B cell (primary cell): ENCODE measurements at places on chromosomes 2 and 18.
A peak's percentile ranks its signal among the peaks of the same experiment; 100 is the strongest.

DNA sequence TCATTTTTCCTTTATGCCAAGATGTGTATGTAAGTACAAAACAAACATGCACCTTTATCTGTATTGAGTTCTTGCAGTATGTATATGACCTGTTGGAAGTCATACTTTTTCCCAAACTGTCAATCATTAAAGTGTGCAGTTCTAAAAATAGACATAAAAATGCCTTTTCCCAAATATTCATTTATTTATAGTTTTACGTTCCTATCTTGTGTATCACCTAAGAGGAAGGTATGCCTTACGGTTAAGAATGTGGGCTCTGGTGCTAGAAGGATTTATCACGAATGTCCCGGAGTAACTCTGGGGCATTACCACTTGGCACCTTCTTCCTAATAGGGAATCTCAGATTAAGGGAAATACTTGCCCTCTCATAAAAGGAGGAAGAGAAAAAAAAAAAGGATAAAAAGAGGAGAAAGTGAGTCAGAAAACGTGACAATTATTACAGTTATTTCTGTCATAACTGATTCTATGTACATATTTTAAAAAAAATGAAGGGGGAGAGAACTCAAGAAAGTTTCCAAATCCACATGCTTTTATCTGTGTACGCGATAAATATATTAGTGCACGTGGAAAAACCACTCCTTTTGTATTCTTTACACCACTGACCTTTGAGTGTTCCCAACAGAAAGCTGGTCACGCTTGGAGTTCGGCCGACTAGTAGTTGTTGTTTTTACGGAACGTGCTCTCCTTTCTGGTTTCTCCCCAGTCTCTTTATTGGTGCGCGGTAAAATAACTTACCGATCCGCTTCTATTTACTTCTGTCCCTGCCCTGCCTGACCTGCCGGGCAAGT, 721 bp downstream of the MCEE start:
- DNase-seq, result no peak

- DNase-seq, result no peak
These were observed 462 bp upstream of the OTOS start for GRCh38 chr2:240140920-240141319.

DNA sequence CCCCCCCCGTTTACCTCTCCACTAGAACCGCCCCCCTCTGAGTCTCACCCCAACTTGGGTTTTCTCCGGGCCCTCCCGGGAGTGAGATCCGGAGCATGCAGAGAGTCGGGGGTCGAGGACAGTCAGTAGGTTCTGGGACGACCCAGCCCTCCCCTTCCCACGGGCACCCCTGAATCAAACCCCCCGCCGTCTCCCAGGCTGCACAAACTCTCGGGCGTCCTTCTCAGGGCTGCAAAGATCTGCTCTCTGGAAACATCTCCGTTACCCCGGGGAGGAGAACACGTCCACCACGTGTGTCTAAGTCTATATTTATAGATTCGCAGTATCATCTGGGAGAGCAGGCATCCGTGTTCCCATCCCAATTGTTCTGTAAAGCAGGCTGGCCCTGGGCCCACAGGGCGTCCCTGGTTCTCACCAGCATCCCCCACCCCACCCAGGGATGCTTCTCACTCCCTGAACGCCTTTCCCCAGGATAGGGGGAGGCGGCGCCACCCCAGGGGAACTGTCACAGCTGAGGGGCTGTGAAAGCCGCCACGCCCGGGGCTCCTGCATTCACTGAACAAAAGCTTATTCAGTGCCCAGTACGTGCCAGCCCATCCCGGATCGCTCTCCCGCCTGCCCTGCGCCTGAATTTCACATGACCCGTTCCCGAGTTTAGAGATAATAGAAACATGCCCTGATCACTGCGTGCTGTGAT, 765 bp upstream of the DIPK1C start:
- DNase-seq, result no peak

DNA sequence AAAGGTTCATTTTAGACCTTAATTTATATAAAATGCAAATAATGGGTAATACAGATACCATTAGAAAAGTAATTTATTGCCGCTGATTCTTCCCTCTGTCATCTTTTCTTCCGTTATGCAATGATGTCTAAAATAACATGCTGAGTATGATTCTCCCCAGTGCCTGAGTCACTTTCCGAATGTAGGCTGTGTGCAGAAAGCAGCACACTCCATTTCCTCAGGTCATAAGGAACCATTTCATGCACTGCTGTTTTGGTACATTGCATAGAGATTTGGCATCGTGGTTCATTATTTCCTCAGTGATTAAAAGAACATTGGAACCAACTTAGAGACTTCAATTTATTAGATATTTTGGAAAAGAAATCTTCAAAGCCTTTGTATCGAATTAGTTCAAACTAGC, 173.5 kb downstream of the CDH2 start:
- no peak for DNase-seq

DNA sequence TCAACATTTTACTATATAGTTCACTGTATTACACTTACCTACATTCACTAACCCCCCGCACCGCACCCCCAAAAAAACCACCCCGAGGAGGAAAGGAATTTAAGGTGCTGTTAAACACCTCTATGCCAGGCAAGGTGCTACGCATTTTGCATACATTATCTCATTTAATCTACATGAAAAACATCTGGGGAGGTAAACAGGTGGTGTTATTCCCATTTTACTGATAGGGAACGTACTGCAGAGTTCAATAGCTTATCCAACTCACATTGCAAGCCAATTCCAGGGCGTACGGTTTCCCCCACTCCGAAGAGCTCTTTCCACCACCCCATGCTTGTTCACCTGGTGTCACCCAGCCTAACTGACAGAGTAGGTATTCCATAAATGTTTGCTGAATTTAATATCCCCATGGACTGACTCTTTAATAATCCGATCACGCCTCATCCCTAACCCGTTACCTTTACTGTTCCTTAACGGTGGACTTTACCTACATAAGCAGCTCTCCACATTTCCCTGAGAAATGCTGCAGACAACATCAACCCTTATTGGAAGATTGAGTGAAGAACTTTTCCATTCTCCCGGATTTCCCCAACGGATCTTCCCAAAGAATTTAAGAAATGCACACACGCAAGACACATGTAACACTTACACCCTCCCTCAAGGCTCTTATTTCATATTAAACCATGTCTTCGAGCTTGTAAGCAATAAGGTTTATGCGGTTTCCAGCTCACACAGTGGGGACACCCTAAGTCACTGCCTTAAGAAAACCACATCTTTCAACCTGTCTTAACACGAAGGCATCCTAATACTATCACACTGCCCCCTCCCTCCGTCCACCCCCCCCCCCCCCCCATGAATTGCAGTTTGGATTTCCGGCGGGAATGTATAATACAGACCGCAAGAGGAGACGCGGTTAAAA, 1.2 kb downstream of the RAPH1 start:
- peak; percentile 18 for DNase-seq

DNA sequence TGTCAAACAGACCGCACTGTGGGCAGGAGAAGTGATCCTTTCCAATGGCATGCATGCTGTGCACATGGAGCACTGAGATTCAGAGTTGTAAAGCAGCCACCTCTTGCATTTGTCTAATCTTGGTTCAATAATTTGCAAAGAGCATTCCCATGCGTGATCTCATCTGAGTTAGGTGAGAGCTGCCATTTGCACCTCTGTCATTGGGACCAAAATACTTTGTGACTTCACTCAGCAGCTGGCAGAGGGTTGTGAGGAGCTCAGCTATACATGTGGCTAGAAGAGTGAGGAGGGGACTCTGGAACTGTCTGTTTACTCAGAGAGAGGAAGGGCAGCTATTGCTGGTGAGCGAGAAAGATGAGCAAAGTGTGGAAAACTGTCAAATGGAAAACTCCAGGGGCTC, 265.1 kb upstream of the TNP1 start:
- no peak for DNase-seq

DNA sequence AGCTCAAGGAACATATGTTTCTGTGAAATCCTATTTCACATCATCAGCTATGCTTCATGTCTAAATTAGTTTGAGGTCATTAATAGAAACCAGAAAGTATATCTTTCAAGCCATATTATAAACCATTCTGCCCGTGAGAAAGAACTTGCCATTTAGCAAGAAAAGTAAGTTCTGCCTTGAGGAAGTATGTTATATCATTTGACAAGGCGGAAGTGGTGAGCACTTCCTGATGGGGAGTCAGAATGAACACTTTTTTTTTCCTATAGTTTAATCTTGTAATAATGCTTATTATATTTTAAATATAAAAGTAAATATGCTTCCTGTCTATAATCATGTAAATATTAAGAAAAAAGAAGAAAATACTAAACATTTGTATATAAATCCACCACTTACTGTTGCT, 39.3 kb upstream of the NRXN1 start:
- DNase-seq, result no peak

- no peak for DNase-seq
These were observed 143.5 kb downstream of the SH3RF3 start for GRCh38 chr2:109272461-109272860.

- no peak for DNase-seq
These were observed 105.9 kb downstream of the NAT8 start for GRCh38 chr2:73536133-73536840.

DNA sequence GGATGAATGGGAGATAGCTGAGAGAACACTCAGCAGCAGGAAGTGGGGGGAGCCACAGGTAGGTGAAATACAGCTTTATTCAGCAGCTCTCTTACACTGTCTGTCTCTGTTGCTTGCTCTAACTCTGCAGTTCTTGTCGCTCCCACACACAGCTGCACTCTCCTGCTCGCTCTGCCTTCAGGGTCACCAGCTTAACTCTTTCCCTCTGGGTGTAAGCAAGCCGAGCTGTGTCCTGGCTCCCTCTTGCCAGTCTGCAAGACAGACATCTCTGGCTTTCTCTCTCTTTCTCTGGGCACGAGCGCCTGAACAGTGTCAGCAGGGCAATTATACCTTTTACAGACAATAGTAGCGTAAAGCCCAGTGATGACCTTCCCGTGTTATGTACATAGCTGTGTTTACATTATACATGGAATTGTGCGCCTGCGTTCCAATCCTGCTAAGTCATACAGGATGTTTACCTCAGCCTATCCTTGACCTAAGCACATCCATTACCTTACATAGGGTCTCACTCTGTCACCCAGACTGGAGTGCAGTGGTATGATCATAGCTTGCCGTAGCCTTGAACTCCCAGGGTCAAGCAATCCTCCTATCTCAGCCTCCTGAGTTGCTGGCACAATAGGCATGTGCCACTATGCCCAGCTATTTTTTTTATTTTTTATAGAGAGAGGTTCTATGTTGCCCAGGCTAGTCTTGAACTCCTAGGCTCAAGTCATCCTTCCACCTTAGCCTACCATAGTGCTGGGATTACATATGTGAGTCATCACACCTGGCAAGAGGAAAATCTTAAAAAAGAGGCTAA, 57.8 kb upstream of the CHN1 start:
- DNase-seq, result no peak

DNA sequence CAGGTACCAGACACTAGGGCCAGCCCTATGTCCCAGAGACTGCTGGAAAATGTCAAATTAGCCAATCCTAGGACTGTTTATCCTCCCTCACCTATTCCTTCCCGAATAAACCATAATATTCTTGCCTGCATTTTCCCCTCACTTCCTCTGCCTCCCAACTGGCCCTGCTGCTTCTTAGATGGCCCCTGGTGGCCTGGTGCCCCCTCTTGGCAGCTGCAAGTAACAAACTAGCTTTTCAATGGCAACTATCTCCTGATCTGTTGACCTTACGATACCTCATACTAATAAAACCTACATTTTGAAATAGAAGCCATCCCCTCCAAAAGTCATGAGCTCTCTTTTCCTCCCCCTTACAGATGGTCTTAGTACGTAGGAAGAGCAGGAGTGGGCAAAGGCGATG, 132.0 kb downstream of the ALPK2 start:
- DNase-seq, result no peak

GRCh38 chr2:167749660-167750059, 497.7 kb downstream of the STK39 start:
- DNase-seq, result no peak

DNA sequence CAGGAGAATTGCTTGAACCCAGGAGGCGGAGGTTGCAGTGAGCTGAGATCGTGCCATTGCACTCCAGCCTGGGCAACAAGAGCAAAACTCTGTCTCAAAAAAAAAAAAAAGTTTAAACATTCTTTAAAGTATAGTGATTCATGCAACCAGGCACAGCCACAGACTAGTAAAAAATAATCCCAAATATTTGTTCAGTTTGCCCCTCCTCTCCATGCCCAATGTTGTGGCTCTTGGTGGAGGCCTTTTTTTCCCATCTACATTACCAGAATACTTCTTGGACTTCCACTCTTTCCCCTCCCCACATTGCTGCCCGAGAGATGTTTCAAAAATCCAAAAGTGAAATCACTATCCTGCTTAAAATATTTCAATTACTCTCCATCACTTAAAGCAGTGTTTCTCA, 5.1 kb upstream of the MALT1 start:
- DNase-seq, result no peak

DNA sequence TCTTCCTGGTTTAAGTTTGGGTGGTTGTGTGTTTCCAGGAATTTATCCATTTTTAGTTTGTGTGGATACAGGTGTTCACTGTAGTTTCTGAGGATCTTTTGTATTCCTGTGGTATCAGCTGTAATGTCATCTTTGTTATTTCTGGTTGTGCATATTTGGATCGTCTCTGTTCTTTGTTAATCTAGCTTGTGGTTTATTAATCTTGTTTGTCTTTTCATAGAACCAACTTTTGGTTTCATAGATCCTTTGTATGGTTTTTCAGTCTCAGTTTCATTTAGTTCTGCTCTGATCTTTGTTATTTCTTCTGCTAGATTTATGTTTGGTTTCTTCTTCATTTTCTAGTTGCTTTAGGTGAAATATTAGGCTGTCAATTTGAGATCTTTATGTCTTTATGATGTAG, 202.4 kb upstream of the ZSWIM2 start:
- no peak for DNase-seq

GRCh38 chr2:44126106-44126797, 42.4 kb upstream of the PPM1B start:
- no peak for DNase-seq

GRCh38 chr2:171316220-171316619, 117.6 kb downstream of the METTL8 start:
- no peak for DNase-seq

GRCh38 chr2:140353541-140353940, 1573.4 kb upstream of the NXPH2 start:
- no peak for DNase-seq

- no peak for DNase-seq
These were observed 313.2 kb downstream of the GBX2 start for GRCh38 chr2:235855011-235855410.

DNA sequence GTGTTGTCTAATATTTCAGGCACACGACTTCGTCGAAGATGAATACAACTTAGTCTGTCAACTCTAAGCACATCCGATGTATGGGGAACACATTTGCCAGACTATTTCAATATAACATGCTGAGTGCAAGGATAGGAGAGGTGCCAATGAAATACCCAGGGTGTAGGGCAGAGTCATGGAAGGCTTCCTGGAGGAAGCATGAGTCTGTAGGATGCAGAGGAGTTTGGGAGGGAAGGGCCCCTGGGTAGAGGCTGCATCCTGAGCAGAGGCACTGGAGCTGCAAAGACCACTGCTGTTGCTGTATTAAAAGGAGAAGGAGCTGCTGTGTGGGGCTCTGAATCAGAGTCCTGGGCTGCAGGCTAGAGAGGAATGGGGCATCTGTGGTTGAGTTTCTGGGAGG, 89.9 kb downstream of the ASAP2 start:
- DNase-seq, result no peak
